ENCODE measurements at places on chromosomes 11 and 22.

GRCh38 chr11:65163684-65164083 is 6.3 kb upstream of the SPDYC start:
- DNase-seq = no peak

DNA sequence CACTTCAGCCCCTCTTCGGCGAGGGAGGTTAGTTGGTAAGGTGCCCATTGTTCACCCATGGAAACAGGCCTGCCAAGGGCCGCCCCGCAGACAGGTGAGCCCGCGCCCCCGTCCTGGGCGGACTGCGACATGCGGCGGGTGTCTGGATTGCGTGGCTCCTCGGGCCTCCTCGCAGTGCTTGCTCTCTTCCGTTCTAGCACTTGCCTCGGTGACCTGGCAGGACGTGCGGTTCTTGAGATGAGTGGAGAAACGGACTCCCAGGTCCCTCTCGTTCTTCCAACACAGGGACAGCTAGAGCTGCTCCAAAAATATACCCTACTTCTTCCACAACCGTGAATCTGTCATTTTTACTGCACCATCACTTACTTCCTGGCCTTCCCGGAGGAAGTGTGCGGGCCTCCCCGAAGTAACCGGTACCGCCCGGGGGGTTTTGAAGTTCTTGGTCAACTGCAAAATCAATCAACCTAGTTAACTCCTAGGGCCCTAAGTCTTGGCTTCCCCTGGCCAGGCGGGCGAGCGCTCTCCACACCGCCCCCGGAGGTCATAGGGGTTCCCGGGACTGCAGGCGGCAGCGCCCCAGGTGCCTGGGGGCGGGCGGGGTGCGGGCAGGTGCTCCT is 745 bp upstream of the ZBTB44 start:
- peak; percentile 82 for DNase-seq

DNA sequence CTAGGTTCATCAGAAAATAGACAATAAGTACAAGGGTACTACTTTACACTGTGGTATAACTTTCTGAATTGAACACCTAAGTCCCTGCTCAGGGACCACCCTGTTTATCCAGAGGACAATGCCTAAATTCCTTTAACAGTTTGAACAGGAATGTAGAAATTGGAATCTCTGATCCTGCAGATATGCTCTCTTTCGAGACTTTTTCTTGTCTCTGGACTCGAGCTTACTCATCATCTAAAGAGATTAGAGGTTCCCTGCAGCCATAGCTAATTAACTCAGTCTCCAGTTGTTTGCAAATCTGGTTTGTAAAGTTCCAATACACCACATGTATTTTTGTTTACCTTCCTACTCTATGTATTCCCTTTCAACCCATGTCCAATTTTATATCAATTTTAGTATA is 1.0 kb downstream of the HOATZ start:
- DNase-seq = no peak

- DNase-seq = peak; percentile 55
These were observed 506.8 kb downstream of the BRD1 start for GRCh38 chr22:49320714-49321476.

DNA sequence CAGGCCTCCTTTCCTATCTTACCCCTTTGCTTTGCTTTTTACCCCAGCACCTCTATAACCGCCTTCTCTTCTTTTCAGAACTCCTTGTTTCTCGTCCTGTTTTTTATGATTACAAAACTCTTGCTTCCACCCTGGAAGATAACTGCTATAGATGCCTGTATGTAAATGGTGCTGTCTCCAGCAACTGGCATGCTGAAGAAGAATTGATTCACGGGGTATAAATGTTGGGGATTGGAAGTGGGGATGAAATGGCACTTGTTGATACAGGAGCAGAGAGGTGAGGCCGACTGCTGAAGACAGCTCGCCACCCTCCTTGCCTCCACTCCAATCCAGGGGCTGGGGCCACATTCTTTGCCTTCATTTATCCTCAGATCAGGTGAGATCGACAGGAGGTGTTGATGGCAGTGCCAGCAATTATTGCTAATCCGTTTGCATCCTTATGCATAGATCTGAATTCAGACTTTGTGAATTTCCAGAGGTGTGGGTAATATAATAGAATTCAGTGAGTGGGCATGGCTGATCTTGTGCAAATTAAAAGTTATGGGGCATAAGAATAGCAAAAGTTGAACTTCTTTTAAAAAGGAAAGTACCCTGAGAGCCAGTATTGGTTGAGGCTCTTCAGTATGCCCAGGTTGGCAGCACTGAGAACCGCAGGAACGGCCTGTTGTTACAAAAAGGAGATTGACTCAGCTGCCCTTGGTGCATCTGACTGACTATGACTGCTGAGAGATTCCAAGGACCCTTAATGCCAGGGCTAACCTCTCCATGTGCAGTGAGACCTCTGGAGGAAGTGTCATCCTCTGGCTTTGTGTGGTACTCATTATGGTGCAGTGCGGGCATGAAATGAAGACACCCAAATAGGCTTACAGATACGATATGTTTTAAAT is 5.3 kb downstream of the NEAT1 start:
- peak; percentile 85 for DNase-seq

DNA sequence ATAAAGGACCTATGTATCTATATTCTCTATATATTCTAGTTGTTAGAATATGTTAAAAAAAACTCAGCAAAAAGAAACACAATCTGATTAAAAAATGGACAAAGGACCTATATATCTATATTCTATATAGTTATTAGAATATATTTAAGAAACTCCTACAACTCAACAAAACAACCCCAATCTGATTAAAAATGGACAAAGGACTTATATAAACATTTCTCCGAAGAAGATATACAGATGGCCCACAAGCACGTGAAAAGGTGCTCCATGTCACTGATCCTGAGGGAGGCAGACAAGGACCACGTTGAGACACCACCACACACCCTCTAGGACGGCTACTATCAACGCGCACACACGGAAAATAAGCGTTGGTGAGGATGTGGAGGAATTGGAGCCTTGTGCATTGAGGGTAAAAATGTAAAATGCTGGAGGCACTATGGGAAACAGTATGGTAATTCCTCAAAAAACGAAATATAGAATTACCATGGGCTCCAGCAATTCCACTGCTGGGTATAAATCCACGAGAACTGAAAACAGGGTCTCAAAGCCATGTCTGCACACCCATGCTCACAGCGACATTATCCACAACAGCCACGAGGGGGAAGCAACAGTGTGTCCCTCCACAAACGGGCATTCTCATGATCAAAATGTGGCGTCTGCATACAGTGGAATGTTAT is 22.7 kb downstream of the YPEL1 start:
- peak; percentile 88 for DNase-seq

- DNase-seq = peak; percentile 77
These were observed 28.5 kb downstream of the LRP4 start for GRCh38 chr11:46889689-46890475.

GRCh38 chr11:16001044-16001568 is 355.2 kb downstream of the SOX6 start:
- DNase-seq = no peak

DNA sequence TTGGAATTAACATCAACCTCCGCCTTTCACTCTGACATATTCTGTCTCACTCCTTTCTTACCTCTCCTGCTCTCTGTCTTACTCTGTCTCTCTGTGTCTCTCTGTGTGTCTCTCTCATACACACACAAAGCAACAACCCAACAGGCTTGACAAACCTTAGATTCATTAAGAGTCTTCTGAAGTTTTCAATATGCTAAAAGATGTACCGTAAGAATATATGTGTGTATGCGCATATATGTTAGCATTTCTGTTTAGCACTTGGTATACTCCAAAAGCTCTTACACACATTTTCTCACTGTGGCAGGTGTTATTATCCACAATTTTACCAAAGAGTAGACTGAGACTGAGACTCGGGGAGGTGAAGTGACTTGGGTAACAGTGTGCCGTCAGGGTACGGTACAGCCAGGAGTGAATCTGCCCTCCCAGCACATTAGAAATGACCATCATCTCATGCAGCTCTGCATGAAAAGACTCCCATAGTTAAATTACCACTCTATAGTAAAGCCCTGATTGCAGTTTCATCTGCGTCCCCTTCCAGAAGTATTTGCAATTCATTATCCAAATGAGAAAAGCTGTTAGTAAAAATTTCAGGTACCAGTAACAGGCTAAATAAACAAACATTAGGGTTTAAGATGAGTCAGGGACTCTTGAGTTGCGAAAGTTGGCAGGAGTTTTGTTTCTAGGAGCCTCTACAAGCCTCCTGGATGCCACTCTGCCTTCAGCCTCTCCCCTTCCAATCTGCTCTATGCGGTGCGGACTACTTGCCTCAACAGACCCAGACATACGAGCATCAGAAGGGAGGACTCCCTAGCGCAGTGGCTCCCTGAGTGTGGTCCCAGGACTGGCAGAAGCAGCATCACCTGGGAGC is 195.2 kb upstream of the TMEM45B start:
- DNase-seq = no peak

- DNase-seq = peak; percentile 82
These were observed 12.3 kb downstream of the TBX1 start for GRCh38 chr22:19772673-19773469.

- DNase-seq = no peak
These were observed 5.1 kb downstream of the MYEOV start for GRCh38 chr11:69299023-69299461.

- DNase-seq = no peak
These were observed 102.6 kb downstream of the ALX4 start for GRCh38 chr11:44207292-44207691.

GRCh38 chr22:27684901-27685300 is 116.7 kb downstream of the MN1 start:
- DNase-seq = no peak

- DNase-seq = no peak
These were observed 33.0 kb upstream of the OR6M1 start for GRCh38 chr11:123839131-123839530.

DNA sequence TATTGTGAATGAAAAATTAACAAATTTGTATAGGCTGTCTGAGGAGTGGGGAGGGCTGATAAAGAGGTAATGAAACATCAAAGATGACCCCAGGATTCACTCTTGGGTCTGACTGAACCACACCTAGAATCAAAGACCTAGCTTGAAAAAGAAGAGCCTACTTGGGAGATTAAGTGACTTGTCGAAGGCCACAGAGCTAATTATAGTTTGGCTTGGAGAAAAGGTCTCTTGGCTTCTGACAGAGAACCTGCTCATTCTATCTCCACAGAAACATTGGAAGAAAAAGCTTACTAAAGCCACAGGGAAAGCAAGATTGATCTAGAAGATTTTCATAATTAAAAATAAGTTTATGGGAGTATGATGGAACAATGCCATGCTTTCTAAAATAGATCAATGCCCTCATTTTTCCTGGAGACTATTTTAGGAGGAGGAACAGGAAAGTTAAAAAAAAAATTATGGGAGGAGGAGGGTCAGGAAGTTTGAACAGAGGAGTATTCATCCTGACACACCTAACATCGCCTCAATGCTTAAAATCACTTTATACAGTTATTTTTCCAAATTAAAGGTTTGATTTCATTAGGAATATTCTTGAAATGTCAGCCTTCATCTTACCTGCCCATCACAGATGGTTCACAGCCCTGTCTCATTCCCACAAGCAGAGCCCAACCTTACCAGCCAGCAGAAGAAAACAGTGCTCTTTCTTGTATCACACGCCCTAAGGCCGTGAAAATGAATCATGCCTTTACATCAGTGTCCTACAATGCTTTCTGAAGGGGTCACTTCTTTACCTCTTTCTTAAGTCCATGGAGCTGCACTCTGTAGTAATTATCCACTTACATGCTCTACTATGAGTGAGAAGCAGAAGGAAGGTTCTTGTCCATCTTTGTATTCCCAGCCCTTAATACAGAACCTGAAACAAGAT is 231.1 kb upstream of the MPPED2 start:
- no peak for DNase-seq

DNA sequence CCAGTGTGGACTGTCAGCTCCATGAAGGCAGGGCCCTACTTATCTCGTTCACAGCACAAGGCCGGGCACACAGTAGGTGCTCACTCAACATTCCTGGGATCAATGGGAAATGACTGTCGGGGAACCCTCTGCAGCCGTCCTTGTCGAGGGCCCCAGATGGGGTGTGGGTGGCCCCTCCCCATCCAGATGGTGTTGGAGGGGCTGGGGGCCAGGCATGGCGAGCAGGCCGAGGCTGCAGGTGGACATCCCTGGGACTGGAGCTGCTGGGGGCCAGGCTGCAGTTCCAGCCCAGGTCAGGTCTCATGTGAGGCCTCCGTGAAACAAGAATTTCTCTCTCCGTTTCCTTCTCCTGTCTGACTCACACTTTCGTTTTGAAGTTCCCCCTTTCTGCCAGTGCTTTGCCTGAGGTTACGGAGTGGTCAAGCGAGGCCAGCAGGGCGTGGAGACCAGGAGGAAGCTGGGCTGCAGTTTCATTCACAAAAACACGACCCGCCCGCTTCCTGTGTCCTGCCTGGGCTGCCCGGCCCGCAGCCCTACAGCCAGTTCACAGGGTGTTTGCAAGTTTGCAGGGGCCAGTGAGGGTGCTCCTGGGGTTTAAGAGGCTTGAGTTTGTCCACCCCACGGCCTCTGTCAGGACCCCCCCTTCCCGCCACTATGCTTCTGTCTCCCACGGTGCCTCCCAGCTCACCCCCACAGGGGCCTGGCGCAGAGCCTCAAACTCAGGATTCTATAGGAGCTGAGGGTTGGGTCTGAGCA is 4.5 kb downstream of the MYEOV start:
- peak; percentile 94 for DNase-seq

DNA sequence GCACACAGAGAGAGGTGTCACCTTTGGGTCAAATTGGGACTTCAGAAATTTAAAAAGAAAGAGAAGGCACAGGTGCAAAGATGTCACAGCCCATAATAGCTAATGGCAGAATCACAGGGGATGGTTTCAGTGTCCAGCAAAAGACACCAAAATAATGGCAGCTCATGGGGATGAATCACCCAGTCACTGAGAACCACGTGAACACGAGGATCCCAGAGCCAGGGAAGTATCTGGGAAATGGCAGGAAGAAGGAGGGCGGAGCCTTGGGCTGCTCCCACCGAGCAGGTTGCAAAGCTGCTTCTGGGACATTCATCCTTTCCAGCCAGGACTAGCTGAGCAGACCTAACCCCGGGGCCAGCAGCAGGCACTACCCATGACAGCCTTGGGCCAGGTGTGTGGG is 45.6 kb downstream of the TRMU start:
- DNase-seq = no peak
